Left ventricle myocardium superior (tissue), 1 donor: ENCODE measurements at places on chromosomes 3 and 15.
A peak's percentile ranks its signal among the peaks of the same experiment; 100 is the strongest.

DNA sequence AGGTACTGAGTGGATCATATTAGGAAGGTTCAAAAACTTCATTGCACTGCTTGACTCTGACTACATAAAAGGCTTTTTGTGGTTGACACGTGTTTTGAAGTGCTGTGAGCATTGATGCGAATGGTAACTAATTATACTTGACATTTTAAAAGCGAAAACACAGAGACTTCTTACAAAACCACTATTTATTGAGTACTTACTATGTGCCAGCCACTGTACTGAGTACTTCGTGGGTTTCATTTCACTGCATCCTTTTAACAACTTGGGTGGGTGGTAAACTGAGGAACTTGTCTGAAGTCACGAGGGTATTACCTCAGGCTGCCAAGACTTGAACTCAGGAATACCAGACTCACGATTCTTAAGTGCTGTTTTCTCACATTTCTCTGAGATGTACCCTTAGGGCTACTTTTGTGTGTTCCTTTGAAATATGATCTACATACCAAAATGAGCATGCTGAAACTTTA lies 45.3 kb upstream of the PPP4R2 start:
- no peak for DNase-seq

DNA sequence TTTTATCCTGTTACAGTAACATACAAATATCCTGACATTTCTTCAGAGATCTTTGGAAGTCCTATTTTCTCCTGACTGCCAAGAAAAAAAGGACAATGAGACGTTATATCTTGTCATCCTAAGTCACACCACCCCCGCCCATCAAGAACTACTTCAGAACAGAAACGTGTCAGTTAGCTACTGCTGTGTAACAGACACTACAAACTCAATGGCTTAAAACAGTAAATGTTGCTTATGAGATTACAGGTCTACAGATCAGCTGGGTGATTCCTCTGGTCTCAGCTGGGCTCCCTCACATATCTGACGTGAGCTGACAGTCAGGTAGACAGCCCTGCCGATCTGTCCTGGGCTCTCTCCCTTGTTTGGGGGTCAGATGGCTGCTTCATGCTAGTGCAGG lies 20.5 kb upstream of the CCDC174 start:
- no peak for DNase-seq

DNA sequence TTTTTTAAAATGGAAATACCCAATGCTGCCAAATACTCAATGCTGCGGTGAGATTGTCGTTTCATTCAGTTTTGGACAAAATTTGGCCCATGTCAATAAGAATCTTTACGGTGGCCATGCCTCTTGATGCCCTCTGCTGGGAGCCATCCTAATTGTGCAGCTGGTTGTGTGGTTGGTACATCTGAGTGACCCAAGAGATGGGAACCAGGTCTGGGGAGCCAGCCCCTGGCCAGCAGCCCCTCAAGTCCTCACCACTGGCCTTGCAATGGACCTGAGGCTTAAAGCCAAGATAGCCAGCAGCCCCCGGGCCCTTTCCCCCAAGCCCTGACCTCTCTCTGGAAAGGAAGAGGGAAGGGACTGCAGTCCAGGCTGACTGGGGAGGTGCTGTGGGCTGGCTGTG lies 36.4 kb upstream of the ESYT3 start:
- no peak for DNase-seq

DNA sequence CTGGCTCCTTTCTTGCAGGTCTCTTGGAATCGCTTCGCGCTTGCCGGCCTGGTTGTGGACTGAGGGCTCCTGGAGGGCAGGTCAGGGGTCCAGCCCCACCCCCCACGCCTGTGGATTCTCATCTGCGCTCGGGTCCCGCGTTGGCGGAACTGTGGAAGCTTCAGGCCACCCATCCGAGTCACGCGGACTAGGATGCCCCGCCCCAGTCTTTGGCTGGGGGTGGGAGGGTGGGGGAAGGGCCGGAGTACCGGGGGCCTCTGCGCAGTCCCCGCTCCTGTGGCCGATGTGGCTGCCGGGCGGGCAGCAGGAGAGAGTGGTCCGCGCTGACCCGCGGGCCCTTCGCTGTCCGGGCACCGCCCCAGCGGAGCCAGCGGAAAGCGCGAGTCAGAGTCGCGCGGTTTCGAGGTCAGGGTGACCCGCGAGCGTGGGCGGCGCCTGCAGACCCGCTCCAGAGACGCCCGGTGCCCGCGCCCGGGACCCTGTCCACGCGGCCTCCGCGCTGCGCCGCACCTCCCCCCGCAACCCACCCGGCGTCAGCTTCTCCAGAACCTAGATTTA lies 114.2 kb downstream of the KLF13 start:
- peak; percentile 81 for DNase-seq

GRCh38 chr3:142931222-142931621 lies 32.3 kb downstream of the PAQR9 start:
- no peak for DNase-seq

DNA sequence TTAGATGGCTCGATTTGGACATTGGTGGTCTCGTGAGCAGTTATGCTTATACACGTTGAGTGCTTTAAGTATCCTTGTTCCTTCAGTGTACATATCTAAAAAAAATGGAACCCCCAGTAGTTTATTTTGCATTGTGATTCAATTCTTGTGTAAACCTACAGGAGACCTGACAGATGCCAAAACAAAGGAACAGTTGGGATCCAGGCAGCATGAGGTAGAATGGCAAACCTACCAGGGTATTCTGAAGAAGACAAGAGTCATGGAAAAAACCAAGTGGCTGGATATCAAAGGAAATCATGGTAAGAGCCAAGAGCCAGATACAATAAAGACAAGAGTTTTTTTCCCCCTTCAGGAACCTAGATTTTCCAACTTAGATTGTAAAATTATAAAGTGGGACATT lies 2.0 kb downstream of the TMEM62 start:
- no peak for DNase-seq

DNA sequence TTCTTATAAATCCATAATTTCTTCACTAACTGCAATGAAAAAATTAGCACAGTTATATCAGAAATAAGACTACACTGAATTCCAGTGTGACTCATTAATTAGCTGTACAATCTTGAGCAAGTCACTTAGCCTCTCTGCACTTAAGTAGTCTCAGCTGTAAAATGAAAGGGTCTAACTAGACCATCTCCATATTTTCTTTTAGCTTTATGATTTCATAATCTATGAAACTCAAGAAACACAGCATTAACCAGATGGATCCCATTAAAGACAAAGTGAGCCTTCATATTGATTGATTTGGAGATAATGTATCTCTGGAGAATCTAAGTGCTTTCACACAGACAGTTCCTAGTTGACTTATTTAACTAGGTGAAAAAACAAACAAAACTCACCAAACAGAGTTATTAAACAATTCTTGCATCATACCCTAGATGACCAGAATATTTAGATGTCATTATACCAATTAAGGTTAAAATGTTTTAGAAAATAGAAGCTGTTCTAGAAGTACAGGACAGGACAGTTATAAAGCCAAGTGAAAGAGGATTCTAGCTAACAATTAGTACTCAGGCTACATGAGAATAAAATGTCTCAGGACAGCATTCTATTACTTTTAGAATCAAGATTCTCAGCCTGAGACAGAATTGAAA lies 11.2 kb downstream of the CSNK1G1 start:
- DNase-seq = no peak

GRCh38 chr3:42020684-42021307 lies 58.9 kb upstream of the ULK4 start:
- DNase-seq = no peak

- DNase-seq = no peak
Observed at GRCh38 chr3:123834631-123835030, 49.5 kb downstream of the MYLK start.

GRCh38 chr3:177449360-177450006 lies 252.2 kb upstream of the TBL1XR1 start:
- no peak for DNase-seq

- DNase-seq = no peak
Observed at GRCh38 chr3:29181149-29181780, 99.6 kb upstream of the RBMS3 start.

GRCh38 chr15:91331581-91331980 lies 231.5 kb downstream of the SV2B start:
- no peak for DNase-seq

DNA sequence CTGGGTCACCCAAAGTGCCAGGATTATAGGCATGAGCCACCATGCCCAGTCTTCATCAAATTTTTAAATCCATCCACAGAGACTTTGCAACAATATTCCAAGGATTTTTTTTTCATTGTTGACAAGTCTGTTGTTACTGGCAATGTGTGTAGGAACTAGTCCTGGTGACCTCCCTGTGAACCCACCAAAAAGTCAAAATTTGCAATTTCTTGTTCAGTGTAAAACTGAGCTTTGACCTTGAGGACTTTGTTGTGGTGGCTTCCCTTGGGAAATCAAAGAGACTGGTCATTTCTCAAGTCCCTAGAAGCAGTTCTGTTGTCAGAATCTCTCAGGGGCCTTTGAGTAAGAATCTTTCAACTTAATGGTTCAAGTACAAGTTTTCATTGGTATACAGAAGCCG lies 36.9 kb upstream of the COL8A1 start:
- DNase-seq = no peak

GRCh38 chr3:8001712-8002111 lies 499.9 kb upstream of the LMCD1 start:
- peak; percentile 29 for DNase-seq

- no peak for DNase-seq
Observed at GRCh38 chr3:16900779-16901440, 16.2 kb downstream of the PLCL2 start.

DNA sequence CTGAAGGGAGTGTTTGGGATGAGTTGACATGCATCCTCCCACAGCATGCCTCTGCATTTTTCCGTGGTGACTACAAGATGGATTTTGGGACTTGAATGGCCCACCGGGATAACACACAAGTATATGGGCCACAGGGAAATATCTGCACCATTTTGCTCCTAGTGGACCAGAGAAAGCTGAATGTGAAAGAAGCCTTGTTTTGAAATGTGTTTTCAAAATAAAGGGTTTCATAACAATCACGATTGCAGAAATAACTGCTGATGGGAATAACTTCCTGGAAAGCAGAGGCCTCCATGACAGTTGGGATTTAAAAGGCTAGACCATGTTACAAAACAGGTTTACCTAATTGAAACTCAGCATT lies 77.5 kb upstream of the PRR23C start:
- DNase-seq = no peak

DNA sequence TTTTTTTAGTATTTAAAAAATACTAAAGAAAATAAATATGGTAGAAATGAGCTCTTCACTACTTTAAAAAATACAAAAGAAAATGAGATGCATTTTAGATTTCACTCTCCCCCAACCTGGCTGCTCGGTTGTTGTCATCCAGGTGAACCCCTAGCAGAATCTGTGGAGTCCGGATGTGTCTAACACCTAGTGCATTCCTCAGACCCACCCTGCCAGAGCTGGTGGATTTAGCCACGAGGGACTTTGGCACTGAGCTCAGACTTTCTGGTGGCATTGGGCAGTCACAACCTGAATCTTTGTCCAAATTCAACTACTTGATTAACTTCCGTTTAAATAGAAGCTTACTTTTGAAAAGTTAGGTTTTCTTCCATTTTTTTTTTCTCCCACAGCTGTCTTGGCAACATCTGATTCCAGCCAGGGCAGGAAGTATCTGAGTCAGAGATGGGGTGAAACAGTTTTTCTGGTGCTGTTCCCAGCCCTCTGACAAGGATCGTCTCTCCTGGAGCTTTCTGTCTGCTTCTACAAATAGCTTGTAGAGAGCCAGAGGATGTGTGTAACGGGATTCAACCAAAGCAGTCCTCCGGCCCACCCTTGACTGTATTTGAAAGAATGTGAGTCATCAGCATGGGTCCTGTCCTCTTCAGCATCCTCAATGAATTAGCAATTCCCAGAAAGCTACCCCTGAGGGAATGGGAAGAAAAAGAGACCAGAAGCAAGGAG lies 301.8 kb upstream of the MCTP2 start:
- DNase-seq = peak; percentile 48

- no peak for DNase-seq
Observed at GRCh38 chr3:169750665-169751064, 14.2 kb downstream of the TERC start.

- DNase-seq = no peak
Observed at GRCh38 chr3:66338927-66339326, 118.1 kb downstream of the SLC25A26 start.

- no peak for DNase-seq
Observed at GRCh38 chr3:152461460-152461859, 192.7 kb downstream of the MBNL1 start.

DNA sequence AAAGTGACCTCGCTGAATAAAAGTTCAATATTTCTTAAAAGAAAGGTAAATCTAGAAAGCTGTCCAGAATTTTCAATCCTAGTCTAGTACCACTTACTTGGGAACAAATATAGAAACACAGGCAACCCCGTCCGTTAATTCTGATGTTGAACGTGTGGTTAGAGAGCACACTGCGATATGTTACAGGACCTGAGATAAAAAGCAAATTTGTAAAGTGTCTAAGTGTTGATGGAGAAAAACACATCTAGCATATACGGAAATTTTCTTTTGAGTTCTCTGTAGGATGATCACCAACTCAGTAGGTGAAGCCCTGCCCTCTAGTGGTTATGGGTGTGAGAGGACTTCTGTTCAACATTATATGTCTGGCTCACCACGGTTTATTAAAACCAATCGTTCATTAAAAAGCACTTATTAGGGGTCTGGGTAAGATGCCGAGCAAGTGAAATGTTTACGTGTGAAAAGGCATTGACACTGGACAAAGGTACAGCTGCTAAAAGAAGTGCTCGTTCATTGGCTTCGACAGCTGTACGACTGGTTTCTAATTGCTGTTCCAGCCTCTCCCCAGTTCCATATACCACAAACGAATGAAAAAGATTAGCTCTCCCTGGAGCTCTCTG lies 1.0 kb upstream of the ATP2C1 start:
- DNase-seq = no peak

GRCh38 chr3:45506751-45507391 lies 87.7 kb upstream of the LIMD1 start:
- DNase-seq = no peak

DNA sequence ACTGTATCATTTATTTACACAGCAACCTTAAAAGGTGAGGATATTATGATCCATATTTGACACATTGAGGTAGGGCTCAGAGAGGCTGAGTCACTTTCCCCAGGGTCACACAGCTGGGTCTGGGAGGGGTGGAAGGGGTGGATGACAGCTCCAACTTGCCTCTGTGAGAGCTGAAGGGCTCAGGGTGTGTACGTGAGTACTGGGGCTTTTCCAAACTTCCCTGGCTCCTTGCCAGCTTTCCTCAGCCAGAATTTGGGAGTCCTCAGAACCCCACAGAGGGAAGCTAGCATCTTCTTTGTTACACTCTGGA lies 58.3 kb upstream of the SLC6A11 start:
- DNase-seq = no peak

GRCh38 chr3:50294492-50295403 lies 2.5 kb upstream of the IFRD2 start:
- DNase-seq = no peak
